Diencephalon (tissue), 1 donor: ENCODE measurements at places on chromosomes 2 and 18. TPM values are rescaled to one million over a fixed set of nuclear protein-coding genes. Genes with fewer than 3 reads are reported as not detected.

Gene KLF11
- 11.1 TPM for total RNA-seq

Gene NEB
- total RNA-seq, result 3.2 TPM

Gene TTC21B
- 71.3 TPM for total RNA-seq

Gene PROM2
- 2.1 TPM for total RNA-seq

Gene IL37
- total RNA-seq, result not detected

Gene MRO
- total RNA-seq, result 1.6 TPM

Gene ZNF638
- total RNA-seq, result 283 TPM

Gene NEURL3
- total RNA-seq, result not detected

Gene C2orf80
- 38.1 TPM for total RNA-seq

Gene RGPD3
- 1.2 TPM for total RNA-seq

Gene SPATA3
- total RNA-seq, result not detected

Gene SERPINB3
- total RNA-seq, result not detected

Gene EFR3B
- 72.9 TPM for total RNA-seq

Gene SRSF7
- 111 TPM for total RNA-seq

Gene FBLN7
- total RNA-seq, result 6.2 TPM

Gene CLEC4F
- not detected for total RNA-seq

Gene BCL11A
- total RNA-seq, result 71.5 TPM

Gene ECEL1
- total RNA-seq, result 27.0 TPM

Gene IL1F10
- not detected for total RNA-seq

Gene SPP2
- total RNA-seq, result not detected
